ENCODE measurements at places on chromosomes 12 and 14.

DNA sequence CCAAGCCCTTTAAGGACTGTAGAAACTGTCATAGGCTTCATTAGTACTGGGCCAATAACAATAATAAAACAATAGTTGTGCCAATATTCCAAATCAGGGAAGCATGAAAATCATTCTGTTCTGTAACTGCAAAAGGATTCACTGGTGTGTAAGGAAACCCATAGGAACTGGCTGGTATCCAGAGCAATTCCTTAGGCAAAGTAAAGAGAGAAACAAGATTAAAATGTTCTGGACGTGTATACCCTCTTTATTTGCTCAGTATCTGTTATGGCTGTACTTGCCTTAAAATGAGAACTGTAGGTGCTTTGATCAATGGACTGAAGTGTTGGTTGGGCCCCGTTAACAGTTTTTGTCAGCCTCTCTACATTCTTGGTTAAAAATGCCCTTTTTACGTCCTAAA, 72.4 kb upstream of the STAC3 start:
- no peak for DNase-seq

GRCh38 chr12:67593461-67594330, 54.8 kb upstream of the DYRK2 start:
- no peak for DNase-seq

DNA sequence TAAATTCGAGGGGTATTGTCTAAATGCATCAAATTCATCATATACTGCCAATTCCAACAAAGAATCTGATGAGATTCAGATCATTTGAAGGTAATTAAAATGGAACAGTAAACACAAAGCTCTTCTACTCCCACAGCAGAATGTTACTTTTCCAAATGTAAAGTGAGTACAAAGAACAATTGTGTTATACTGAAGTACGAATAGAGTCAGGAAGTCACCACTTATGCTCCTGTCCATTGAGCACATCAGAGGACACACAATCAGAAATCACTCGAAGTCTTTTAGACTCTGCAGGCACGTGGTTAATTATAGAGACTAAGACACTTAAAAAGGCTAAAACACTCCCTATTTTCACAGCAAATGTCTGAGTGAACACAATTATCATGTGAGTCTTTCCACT, 388.5 kb upstream of the MIS18BP1 start:
- DNase-seq = no peak

DNA sequence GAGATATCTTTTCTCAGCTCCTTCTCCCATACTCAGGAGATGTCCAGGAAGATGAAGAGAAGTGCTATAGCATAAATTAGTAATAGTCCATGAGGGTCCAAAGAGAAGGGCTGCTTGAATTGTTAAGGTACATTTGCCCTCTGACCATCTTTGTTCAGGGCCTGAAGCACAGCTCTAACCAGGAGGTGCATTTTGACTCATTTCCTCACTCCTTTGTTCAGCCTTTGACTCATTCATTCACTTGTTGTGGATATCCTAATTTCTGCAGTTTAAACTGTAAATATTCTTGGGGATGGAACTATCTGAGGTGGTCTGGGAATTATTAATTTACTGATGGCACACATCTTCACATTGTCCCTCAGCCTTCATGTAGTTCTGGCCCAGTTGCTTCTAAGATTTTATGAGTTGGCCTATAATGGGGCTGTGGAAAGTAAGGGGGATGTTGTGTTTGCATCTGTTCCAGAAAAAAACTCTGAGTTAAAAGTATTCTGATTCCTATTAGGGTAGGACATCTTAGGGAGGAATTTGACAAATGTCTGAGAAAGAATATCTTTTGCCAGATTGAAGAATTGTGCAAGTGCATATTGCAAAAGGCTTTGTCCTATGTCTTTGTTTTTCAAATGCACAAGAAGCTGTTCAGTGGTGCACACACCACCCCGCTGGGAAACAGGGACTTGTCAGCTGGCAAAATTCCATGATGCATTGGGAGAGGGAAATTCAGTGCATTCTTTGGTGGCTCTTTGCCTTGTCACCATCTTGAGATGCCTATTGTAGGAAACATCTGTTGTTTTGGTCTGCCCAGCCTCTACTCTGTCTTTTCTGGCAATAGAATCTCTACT, 22.1 kb downstream of the SMOC1 start:
- no peak for DNase-seq

DNA sequence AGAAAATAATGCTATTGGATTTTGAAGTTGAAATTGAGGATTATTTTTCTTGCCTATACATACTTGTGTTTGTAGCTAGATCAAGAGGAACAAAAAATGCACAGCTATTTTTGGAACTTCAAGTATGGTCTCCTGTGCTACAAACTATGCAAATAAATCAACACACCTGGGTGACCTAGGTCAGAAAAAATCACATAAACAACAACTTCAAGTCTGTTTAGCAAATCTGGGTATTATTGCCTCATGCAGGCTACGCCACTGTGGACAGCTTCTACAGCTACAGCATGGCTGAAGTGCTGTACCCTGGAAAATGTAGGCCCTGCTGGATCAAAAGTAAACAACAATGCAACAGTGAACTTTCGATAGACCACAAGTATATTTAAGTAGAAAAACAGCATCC, 87.5 kb downstream of the SLC6A15 start:
- DNase-seq = no peak

- no peak for DNase-seq
Observed at GRCh38 chr14:56176530-56176929, 58.3 kb downstream of the PELI2 start.

- no peak for DNase-seq
Observed at GRCh38 chr14:35696575-35696974, 112.5 kb downstream of the RALGAPA1 start.

DNA sequence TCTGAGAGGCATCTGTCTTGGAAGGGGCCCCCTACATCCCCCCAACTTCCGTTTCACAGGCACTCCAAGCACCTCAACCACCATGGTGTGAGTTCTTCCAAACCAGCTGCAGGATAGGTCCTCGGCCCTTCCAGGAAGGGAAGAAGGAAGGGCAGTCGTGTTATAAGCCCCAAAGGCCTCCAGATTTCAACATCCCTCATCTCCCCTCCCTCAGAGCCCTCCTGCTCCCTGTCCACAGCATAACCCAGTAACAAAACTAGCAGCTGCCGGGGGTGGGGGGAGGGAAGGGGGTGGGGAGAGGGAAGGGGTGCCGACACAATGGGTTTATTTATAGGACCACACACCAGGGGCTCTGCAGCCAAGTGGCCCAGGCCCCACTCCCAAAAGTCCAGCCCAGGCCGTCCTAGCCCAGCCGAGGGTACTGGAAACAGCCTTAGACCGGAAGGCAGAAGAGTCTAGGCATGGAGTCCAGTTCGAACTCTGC, 18.3 kb downstream of the NCKAP5L start:
- DNase-seq = no peak

- DNase-seq = no peak
Observed at GRCh38 chr12:121170151-121170550, 37.5 kb downstream of the P2RX7 start.

- DNase-seq = no peak
Observed at GRCh38 chr12:92703786-92704185, 997 bp downstream of the PLEKHG7 start.

DNA sequence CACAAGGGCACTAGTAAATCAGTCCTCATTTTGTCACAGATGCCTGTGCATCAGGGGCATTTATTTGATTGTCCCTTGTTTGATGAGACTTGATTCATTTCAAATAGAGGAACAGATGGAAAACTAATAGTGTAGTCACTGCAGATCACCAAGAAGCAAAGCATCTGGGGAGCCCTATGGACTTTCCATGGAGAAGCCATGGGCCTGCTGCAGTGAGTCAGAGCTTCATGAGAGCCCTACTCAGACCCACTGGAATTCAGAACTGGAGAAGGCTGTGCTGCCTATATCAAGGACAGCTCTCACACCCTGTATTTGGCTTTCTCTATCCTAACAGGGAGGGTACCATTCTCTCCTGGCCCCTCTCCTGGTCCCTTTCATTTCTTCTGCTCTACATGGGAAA, 126.2 kb downstream of the GRIP1 start:
- no peak for DNase-seq

Data from activated CD8-positive, alpha-beta memory T cell treated with anti-CD3 and anti-CD28 coated beads for 4 hours (primary cell).